Motor neuron (in vitro differentiated cells): ENCODE measurements at places on chromosomes 7 and 10. TPM values are rescaled to one million over a fixed set of nuclear protein-coding genes. Genes with fewer than 3 reads are reported as not detected.

TAS2R41 gene
- 1.0 and 1.1 TPM in 2 replicates for total RNA-seq

PALD1 gene
- total RNA-seq: 8.5 and 10.3 TPM in 2 replicates

TYW1B gene
- 3.1 and 3.7 TPM in 2 replicates for total RNA-seq

HOXA11 gene
- 0.05 TPM in 1 of 2 replicates, not detected in the other for total RNA-seq

GPR141 gene
- total RNA-seq: not detected in 2 replicates

MYH16 gene
- total RNA-seq: 0.13 TPM in 1 of 2 replicates, not detected in the other

ADCY1 gene
- 10.8 and 12.0 TPM in 2 replicates for total RNA-seq

LSM5 gene
- total RNA-seq: 86.8 and 91.8 TPM in 2 replicates

LAMB4 gene
- 0.31 and 0.41 TPM in 2 replicates for total RNA-seq

RPP30 gene
- 37.2 and 40.9 TPM in 2 replicates for total RNA-seq

TACC2 gene
- total RNA-seq: 63.3 and 64.6 TPM in 2 replicates

DNA sequence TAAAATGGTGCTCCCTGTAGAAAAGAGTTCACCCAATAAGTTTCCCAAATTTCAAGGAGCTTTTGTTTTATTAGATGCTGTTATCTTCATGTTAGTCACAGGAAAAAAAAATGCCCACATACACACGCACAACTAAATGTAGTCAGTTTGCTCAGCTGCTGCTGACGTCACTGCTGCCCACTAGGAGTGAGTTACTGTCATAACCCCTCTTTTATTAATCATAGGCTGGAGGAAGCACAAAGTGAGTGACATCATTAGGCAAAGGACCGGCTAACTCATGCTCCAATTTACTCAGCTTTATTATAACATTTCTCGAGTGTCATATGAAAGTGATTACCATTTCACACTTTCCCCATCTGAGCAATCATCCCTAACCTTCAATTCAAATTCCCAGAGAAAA, 6.7 kb upstream of the INHBA start:
- peak; percentile 49 for ATAC-seq

- ATAC-seq: no peak
Measured at GRCh38 chr7:38317515-38317914, 44.1 kb upstream of the TARP start.

DNA sequence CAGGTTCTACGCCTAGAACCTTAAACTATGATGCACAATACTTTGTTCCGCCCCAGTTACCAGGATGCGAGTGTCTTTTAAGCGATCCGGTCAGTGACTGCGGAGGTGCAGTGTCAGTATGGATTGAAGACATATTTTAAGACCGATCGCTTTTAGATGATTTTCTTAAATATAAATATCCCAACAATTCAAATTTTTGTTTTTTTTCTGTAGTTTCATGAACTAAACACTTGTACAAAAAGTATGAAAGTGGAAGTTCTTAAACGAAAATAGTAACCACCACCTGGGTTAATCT, 835 bp downstream of the COMMD3 start:
- no peak for ATAC-seq

GRCh38 chr7:158277219-158278141, 310.1 kb downstream of the PTPRN2 start:
- no peak for ATAC-seq

DNA sequence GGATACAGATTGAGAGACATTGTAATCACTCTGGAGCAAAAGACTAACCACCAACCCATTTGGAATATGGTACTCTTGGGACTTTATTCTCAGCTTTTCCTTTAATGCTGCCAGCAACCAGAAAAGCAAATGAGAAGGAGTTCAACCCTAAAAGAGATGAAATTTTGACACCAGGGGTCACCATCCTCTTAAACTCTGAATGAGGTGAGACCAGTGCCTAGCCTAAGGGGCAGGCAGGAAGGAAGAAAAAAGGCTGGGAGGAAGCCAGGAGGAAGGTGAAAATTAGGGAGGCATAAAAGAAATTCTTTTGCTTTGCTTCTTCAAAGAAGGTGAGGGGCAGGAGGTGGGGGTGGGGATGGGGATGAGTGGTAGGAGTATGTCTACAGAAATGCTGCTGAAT, 135.8 kb downstream of the JAZF1 start:
- ATAC-seq: no peak

DNA sequence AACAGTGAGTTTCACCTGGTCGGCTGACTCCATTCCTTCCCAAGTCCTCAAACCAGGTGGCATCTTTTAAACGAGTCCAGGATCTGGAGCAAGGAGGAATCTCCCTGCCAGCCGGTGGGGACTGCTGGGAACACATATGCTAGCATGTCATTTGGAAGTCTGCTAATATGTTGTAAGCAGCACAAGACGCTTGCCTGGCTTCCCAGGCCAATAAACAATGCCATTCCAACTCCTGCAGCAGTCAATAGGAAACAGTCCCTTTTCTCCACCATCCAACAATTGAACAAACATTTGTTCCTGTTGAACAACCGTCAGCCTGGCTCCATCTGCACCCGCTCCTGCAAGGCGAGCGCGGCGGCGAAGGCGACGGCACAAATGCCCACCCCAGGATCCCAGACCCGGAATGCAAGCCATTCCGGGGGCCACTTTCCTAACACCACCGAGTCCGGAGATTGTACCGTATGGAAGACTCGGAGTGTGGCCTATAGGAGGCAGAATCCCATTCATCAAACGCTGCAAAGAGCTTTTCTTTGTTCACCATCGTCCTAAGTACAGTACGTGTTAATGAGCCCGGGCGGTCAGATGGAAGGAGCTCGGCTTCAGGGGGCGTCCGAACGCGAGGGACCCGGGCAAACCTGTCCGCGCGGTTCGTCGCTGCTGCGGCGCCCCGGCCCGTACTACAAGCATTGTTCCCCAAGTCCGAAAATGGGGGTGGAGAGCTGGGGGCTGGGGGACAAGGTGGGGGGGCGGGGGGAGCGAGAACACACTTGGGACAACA, 1.6 kb downstream of the FAM53B start:
- ATAC-seq: peak; percentile 1

DNA sequence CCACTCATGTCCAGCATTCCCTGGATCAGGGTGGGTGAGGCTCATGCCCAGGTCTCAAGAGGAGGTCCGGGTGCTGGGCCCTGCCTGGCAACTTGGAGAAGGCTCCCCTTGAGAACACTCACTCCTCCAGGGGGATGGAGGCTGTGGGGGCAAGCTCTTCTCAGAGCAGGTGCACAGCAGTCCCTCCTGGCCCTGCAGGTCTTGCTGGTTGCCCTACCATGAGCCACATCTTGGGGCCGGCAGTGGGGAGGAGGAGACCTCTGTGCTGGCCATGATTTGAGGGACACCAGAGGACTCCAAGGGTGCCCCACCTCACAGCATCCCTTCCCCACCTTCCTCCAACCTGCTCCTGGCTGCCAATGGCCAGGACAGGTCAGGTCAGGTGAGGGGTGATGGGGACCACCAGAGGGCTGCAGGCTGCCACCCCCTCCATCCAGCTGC, 87.4 kb upstream of the RET start:
- no peak for ATAC-seq

DNA sequence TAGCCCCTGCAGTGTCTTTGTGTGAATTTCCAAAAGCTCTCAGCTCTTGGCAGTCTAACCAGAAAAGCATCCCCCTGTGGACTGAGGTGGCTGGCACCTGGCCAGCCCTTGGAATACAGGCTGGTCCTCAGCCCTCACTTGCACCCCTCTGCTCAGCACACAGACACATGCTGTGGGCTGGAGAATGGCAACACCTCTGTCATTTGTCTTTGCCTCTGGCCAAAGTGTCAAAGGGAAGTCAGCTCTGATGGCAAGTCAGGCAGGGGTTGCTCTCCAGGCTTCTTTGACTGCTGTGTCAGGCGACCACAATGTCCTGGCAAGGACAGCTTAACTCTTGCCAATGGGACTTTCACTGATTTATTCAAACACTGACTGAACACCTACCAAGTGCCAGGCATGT, 724.8 kb downstream of the INHBA start:
- ATAC-seq: no peak
